ENCODE measurements at places on chromosomes 2 and 18.

GRCh38 chr2:26173776-26174482 is 1.0 kb downstream of the GAREM2 start:
- no peak for DNase-seq

DNA sequence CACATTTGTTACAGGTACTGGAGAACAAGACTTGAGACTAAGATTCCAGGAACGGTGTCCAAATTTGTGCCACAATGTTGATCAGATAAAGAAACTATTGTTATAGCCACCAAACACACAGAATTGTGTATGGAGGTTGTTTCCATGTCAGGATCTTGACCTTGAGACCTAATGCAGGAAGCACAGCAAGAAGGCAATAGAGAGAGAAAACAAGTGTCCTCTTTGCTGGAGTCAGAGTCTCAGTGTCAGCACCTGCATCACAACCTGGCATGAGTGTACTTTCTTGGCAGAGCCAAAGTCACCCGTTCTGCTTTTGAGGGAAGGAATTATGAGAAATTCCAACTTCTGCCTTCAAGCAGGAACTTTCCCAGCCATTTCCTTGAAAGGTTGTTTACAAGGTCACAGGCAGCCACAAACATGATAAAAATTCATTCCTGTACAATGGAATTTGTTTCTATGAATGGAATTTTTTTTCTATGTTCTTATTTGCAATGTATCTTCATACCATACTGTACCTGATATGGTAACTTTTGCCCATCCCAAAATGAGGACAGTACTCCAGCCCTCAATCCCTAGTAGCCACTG is 118.4 kb downstream of the PKP4 start:
- DNase-seq = no peak

DNA sequence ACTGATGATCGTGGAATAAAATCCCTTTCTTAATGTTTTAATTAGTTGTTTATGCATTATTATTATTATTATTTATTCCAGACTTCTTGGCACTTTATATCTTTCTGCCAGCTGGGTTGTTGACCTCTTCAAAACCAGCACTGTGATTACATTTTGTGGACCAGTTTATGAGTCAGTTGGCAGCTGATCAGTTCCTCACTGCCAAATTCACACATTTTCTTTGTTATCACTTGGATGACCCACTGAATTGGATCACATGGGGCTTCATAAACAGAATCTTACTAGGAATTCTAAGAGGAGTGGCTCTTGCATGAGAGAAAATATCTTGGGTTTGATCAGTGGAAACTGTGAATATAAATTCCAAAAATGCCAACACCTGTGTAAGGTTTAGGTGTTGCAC is 321.8 kb upstream of the SPRED2 start:
- DNase-seq = no peak

GRCh38 chr2:207223051-207223450 is 57.3 kb upstream of the KLF7 start:
- no peak for DNase-seq

- no peak for DNase-seq
Observed at GRCh38 chr2:223618172-223619035, 16.2 kb upstream of the SCG2 start.

GRCh38 chr2:152499896-152500735 is 165.1 kb downstream of the FMNL2 start:
- DNase-seq = no peak

- DNase-seq = no peak
Observed at GRCh38 chr18:14975431-14975830, 227.5 kb downstream of the ANKRD30B start.

DNA sequence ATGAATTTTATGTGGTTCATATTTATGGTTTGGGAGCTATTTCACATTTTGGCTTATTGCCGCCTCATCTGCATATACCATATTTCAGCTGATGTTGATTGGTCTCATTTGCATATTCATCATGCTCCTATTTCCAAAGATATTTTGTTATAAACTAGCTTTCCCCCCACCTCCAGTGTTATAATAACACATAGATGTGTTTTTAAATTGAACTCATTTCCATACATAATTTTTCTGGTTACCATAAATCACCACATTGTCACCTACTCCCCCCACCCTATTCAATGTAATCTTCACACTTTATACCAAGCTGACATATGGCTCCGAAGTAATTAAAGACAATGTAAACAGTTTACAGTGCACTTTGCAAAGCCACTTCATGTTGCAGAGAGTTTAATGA is 101.2 kb downstream of the FSHR start:
- DNase-seq = no peak

GRCh38 chr18:41265047-41265446 is 690.0 kb upstream of the PIK3C3 start:
- DNase-seq = no peak

- DNase-seq = no peak
Observed at GRCh38 chr18:24922491-24922890, 429.5 kb downstream of the ZNF521 start.

- no peak for DNase-seq
Observed at GRCh38 chr2:238739668-238740067, 108.2 kb upstream of the TWIST2 start.

DNA sequence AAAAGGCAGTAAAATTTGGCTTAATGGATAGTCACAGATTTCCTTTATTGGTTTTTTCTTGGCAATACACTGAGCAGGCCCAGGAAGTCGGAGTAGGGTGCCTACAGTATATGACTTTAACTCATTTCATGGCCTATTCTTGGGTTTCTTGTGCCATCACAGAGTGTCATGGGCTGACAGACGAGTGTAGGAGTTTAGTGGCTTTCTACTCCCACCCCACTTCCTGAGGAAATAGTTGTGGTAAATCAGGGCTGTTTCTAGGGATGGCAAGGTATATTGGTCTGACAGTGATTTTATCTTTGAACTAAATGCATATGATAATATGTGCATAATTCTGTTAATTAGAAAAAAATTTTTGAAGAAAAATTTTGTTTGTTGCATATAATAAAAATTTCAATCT is 100.1 kb downstream of the PLCL1 start:
- DNase-seq = no peak

DNA sequence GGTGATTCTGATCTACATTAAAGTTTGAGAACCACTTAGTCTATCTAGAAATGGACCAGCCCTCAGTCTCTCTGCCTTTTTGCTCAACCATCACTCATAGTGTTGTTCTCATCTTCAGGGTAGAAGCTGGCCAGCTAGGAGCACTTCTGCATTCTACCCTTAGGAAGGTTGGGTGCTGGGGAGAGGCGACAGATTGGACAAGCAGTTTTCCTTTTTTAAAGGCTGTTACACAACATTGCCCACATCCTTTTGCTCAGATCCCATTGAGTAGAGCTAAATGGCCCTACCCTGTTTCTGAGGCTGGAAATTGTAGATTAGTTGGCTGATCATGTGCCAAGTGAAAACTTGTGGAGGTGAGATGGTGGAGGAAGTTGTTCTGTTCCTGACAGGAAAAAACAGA is 35.6 kb downstream of the OSBPL6 start:
- DNase-seq = no peak

GRCh38 chr2:59177748-59178147 is 936.6 kb upstream of the FANCL start:
- DNase-seq = peak; percentile 85

DNA sequence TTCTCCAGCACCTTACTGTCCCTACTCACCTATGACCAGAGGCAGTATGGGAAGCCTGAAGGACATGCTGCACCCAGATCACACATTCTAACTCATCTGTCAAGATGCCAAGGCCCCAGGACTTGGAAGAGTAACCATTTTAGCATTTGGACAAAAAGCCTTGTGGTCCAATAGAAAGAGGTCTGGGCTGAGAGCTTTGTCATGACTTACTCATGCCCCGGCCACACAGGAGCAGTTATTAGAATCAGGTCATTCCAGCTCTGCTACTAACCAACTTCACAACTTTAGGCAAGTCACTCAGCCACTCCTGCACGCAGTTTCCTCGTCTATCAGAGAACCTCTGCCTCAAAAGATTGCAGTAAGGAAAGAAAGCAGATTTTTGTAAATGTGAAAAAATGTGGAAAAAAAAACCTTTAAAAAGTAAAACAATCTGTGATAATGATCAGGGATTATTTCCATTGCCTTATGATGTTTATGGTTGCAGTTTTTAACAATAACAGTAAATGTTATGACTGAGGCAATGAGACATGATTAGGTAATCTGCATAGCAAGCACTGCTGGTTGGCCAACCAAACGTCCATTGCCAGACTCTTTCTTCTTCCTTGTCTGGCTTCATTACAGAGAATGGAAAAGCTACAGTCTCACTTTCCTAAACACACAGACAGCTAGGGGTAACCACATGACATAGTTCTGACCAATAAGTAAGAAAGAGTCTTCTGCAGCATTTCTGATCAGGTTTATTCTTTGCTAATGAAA is 255.4 kb upstream of the CHAC2 start:
- no peak for DNase-seq

GRCh38 chr2:121489911-121490583 is 40.6 kb upstream of the RNU4ATAC start:
- DNase-seq = no peak

DNA sequence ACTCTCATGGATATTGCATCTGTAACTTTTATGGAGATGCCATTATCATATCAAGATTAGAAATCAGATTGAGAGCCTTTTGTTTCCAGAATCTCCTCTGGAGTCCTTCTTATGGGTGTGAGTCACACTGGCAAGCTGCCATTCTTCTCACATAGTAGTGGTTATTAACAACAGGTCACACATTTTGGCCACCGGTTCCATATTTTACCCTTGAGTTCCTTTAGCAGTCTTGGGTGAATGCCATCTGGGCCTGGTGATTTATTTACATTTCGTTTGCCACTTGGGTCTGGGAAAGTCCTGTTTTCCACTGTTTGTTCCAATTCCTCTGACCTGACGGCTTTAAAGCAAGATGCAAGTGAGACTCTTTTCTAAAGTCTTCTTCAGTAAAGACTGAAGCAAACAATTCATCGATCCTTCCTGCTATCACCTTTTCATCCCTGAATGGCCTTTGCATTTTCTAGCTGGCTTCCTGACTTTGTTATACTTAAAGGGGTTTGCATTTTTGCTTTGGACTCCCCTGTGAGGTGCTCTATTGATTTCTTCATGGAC is 80.5 kb upstream of the CAVIN2 start:
- no peak for DNase-seq

DNA sequence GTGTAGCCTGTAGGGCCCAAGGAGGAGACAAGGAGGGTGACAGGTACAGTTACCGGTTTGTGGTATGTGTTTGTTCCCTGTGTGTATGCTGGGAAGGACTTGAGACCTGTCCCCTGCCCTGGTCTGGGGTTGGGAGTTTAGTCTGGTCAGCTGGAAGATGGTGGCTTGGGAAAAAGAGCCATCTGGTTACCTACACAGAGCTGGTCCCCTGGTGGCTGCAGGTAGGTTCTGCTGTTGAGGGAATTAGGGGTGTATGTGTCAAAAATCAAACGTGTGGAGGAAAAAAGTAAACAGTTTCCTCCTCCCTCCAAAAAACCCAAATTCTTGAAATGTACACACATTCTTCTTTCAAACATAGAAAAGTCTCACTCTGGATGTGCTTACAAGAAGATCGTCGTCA is 24.3 kb downstream of the PTMA start:
- DNase-seq = no peak

DNA sequence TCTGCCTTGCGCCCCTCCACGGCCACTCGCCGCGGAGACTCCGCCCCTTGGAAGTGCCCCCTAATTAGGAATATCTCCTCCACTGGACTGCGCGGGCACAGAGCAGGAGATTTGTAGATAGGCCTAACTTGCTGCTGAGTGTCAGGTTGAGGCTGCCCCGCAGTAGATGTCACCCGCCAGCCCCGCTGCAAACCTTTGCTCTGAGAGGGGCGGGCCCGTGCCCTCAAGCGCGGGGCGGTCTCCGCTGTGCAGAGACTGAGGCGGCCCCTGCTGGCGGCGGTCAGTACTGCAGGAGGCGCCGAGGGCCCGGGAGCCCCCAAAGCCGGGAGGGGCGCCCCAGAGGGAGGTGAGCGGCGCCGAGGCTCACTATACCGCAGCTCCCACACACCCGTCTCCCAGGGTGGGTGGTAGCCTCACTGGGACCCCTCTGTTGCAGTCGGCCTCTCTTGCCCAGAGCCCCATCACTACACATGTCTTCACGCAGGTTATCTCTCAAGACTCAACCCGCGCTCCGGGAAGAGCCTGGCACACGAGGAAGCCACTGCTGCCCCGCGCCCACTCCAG is 2.9 kb upstream of the NEURL3 start:
- peak; percentile 8 for DNase-seq

DNA sequence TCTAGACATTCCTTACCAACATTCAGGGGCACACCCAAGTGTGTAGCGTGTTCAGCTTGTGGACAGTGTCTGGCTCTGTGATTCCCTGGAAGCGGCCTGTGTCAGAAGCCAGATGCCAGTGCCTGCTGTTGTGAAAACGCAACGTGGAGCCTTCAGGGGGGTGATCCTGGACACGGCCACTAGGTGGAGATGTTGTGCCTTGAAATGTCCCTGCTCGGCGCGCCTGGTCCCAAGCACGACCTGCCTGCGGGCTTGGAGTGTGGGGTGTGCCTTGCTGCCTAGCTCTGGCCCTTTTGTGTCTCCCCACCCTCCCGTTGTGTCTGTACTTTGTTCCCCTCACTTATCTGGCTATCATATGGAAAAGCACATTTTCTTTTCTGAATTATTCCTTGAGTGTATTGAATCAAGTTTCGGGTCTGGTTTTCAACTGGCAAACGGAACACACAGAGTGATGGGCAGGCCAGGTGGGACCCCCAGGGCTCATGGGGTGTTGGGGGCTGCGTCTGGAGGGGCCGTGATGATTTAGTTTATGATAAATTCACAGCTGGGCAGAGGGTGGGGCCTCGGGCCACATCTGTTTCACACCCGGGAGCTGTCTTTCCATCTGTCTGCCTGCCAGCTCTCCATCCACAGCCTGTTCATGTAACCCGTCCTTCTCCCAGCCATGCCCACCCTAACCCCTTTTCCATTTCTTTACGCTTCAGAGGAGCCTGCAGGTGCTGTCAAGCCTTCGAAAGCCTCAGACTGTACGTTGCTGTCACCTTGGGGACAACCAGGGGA is 95.5 kb downstream of the DYSF start:
- no peak for DNase-seq

GRCh38 chr2:27262379-27263286 is at the start of gene SLC30A3:
SLC30A3 (minus strand) TSS chr2:27263047; CDS start chr2:27262906, 141 bp downstream.
- DNase-seq = no peak

GRCh38 chr2:80028584-80028983 is 276.0 kb downstream of the LRRTM1 start:
- no peak for DNase-seq

GRCh38 chr18:41666231-41666630 is 288.8 kb upstream of the PIK3C3 start:
- DNase-seq = peak; percentile 97

DNA sequence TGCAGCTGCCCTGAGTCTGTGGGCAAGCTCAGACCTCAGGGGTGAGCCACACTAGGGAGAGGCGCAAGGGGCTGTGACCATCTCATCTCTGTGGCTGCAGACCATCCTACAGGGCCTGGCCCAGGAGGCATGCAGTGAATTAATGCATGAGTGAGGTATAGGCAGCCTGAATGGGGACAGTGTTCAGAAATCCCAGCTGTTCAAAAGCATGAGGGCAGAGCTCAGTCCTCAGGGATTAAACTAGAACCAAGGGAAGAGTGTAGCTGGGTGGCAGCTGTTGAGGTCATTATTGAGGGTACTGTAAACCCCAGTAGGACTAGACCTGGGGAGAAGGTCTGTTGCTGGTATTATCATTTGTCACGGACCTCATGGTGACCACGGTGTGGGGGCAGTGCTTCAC is 17.0 kb downstream of the TMEM177 start:
- no peak for DNase-seq

All from SHP77 treated with DMSO at 0.1 percent for 48 hours (cell line).